Stimulated activated CD8-positive, alpha-beta memory T cell treated with anti-CD3 and anti-CD28 coated beads, Interleukin-4, amount 100 ng/mL, for 1 hour (primary cell): ENCODE measurements at places on chromosomes 7 and 10.

DNA sequence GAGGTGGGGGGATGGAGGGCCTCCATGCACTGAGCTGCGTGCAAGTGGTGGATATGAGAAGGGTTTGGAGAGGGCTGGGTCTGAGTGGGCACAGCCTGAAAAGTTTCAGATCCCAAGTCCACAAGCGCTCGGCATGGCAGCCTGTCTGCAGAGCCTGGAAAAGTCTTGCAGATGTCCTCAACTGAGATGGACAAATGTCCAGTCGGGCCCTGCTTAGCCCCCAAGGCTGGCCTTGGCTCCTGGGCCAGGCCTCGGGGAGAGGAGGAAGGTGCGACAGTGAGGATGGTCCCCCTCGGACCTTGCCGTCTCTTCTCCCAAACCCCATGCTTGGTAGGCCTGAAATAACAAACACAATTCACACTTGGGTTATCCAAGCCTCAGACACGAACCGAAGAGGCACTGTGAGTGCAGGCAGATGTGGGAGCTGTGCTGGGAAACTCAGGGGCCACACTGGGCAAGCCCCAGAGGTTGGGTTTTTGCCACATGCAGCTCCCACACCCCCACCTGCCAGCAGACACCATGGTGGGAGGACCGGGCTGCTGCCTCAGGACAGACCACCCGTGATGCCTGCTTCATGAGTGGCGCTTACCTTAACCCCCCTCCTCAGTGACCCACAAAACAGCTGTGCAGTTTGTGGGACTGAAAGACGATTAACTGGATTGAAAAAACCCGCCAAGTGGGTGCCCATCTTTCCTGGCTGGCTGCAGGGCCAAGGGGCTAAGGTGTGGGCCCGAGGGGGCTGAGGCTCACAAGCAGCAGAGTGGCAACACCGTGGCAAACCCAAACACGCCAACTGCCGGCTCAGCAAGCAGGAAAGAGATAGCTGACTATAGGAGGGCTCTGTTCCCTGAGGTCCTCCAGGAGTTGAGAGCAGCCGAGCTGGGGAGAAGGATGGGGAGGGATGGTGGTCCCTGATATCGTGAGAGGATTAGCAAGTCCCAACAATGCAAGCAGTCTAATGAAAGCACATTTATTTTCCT lies 156.8 kb downstream of the RNF216 start:
- no peak for DNase-seq

- DNase-seq, result no peak
Observed at GRCh38 chr7:144534655-144535395, 131.3 kb upstream of the NOBOX start.

DNA sequence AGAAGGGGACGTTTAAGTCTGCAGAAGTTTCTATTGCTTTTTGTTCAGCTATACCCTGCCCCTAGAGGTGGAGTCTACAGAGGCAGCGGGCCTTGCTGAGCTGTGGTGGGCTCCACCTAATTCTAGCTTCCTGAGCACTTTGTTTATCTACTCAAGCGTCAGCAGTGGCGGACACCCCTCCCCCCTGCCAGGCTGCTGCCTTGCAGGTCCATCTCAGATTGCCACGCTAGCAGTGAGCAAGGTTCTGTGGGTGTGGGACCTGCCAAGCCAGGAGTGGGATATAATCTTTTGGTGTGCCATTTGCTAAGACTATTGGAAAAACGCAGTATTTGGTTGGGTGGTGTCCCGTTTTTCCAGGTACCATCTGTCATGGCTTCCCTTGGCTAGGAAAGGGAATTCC lies 147.3 kb upstream of the PRPS1L1 start:
- no peak for DNase-seq

- no peak for DNase-seq
Observed at GRCh38 chr7:119720541-119720940, 552.4 kb upstream of the KCND2 start.

- DNase-seq, result no peak
Observed at GRCh38 chr10:116069856-116070255, 203.2 kb downstream of the GFRA1 start.

DNA sequence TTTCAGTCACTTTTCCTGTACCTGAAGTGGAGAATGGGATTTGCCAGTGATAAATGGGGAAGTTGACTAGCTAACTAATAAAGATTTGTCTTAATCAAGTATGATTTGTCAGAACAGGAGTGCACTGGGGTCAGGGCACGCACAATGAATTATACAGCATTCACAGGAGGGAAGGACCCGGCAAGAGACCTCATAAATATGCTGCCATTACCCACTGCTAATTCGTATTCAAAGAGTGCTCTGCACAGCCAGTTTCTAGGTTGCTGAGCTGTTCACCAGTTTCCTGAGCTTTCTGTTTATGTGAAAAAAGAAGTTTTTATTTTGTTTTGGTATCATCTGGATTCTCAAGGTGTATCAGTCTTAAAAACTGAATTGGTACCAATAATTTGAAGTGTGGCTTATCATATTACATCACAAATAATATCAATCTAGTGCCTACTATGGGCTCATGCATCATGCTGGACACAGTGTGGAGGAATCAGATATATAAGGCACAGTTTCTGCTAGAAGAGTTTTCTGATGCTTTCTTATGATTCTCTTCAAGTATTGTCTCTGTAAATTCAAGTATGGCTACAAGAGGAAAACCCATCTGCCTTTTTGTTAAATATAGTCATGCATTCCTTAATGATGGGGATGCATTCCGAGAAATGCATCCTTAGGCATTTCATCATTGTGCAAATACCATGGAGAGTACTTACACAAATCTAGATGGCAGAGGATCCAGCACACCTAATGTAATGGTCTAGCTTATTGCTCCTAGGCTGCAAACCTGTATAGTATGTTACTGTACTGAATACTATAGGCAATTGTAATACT lies 202.2 kb downstream of the VTI1A start:
- no peak for DNase-seq

GRCh38 chr10:59895629-59896116 lies 10.7 kb downstream of the CCDC6 start:
- no peak for DNase-seq

- no peak for DNase-seq
Observed at GRCh38 chr10:48651839-48652238, 32.8 kb upstream of the WDFY4 start.

- DNase-seq, result no peak
Observed at GRCh38 chr10:78250313-78251015, 216.8 kb downstream of the RPS24 start.

DNA sequence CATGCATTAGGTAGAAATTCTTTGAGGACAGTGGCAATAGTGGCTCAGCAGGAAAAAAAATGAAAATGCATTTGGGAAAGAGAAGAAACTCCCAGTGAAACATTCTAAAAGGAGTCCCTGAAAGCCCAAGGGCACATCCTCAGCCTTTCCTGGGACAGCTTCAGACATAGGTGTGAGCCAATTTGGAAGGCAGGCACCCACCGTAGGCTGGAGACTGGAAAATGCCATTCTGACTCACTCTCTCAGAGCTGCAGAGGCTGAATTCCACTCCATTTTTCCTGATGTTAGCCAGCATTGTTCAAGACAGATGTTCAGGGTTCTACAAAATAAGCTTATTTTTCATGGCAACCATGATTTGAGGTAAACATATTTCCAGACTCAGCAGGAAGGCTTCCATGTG lies 379.0 kb upstream of the FZD8 start:
- no peak for DNase-seq

- no peak for DNase-seq
Observed at GRCh38 chr10:113273181-113274163, 279.4 kb upstream of the HABP2 start.

DNA sequence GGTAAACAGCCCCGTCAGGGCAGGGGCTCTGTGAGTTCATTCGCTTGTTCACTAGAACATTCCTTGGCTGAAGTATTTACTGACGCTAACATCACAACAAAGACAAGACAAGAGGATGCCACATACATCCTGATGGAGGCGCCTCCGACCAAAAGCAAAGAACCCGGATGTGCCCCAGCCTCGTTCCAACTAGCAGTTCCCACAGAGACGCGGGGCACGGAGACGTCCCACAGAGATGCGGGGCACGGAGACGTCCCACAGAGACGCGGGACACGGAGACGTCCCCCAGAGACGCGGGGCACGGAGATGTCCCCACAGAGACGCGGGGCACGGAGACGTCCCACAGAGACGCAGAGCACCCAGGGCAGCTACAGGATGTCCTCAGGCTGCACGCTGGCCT lies 35.4 kb upstream of the CFAP46 start:
- no peak for DNase-seq

DNA sequence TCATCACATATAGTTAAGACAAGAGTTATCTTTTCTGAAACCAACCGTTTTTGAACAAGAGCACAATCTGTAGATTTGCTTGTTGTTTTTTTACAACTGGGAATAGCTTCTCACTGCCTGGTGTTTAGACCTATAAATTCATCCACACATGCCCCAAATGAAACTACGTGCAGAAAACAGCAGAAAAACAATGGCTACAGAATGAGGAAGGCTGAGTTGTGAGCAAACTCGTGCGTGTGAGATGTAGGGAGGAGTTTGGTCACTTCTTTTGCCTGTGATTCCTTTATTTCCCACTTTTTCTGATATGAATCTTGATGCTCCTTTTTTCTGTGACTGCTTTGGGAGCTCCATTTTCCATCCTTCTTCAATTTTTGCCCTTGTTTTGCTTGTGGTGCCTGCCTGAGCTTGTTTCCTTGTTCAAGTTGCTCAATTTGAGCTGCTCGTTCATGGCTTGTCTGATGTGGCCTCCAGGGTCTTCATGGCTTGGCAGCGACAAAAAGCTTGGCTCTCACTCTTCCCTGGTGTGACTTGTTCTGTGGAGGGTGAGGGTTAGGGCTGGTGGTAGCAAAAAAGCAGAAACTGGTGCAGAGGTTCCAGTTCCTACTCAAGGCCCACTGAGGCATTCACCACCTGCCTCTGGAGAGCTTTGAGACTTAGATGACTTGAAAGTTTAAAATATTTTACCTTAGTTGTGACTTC lies 76.9 kb downstream of the ZNF365 start:
- no peak for DNase-seq

GRCh38 chr10:78570633-78571235 lies 498.0 kb upstream of the ZMIZ1 start:
- no peak for DNase-seq

DNA sequence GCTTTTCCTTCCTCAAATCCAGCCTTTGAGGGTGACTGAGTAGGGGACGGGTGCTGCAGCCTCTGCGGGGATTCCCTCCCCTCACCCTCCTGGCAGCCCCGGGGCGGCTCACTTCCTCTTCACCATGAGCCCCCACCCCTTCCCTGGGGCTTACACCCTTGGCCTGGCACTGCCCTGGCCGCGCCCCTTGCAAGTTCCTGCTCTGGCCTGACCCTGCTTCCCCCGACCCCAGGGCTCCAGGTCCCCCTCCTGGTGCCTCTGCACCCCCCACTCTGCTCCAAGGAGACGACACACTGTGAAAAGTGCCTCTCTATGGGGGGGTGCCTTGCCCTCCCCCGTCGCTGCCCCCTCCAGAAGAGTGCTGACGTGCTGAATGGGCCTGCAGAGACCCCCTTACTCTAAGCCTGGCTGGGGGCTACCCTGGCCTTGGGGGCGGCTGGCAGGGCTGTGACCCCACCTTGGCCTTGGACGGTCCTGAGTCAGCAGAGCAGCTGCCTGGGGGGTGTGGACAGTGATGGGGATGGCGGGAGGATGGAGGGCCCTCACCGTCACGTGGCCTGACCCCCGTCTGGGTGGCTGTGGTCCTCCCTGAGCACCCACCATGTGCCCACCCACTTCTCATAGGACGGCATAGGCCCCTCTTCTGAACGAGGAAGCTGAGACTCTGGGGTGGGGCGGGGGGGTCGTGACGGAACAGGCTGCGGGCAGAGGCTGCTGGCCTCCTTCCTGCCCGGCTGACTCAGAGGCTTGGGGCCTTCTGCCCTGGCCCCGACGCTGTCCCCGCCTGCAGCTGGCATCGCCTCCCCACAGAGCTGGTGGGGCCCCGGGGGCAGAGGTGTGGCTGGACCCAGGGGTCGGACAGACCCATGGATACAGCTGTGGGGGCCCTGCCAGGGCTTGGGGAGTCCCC lies 9.8 kb downstream of the LFNG start:
- DNase-seq, result no peak

- DNase-seq, result no peak
Observed at GRCh38 chr7:146768957-146769356, 652.4 kb downstream of the CNTNAP2 start.
